ENCODE measurements at places on chromosomes 16 and 17.

- DNase-seq: no peak
Observed at GRCh38 chr16:79206889-79207288, 393.6 kb downstream of the MAF start.

GRCh38 chr17:83056583-83057396, 22.6 kb upstream of the METRNL start:
- no peak for DNase-seq

- no peak for DNase-seq
Observed at GRCh38 chr16:8376858-8377257, 213.5 kb downstream of the TMEM114 start.

DNA sequence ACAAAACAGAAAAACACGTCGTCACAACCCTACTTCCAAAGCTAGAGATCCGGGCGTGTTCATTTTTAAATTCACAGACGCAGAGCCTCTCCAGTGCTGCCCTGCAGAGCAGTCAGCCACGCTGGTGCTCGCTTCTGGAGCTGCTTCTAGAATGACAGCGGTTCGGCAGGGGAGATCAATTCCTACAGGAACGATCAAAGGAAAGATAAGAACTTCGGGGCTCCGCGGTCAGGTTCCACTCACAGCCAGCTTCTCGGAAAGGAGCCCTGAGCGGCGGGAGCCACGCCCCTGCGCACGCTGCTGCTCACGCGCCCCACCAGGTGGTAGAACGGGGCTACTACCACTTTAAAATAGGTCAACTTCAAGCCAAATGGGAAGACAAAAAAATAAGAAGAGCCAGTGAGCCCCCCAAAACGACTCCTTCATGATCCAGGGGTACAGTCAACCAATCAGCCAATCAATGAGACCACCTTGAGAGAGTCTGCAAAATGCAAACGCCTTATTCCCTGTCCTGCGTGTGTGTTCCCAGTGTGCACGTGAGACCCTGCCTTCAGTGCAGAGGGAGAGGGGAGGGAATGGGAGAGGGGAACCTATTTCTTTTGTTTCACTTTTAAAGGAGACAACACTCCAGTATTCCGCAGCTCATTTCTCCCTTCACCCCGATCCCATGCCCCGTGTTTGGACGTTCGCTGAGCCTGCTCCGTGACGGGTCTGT, 209.7 kb downstream of the RBFOX3 start:
- peak; percentile 68 for DNase-seq

DNA sequence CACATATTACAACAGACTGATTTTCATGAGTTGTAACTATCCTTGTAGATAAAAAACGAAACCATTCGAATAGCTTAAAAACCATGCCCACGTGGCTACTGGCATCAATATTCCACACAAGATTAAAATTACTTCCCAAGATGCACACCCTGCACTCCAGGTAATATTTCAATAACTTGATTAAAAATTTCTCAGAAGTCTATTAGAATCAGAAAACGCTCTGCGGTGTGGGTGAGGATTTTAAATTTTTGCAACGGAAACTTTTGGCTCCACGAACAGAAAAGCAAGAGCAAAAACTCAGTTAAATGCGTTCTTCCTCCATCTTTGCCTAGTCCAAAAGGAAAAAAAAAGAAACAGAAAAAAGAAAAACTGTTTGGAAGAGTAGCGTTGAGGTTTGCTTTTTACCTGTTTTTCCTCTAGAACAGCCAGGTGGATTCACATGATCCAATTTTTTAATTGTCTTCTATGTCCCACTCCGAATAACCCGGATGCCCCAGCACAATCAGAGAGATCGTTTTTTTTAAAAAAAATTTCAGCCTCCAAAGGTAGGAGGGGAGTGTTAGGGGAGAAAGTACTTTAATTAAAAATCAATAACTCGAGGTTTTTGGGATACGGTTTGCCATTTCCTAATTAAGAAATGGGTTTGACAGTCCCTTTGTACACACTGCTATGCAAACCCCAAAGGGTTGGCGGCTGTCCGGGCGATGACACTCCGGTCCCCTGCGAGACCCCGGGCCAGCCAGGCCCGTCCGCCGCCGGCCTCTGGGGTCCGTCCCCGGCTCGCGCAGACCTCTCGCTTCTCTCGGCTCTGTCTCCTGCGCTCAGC, 708 bp upstream of the NFAT5 start:
- no peak for DNase-seq

- no peak for DNase-seq
Observed at GRCh38 chr17:27339836-27340550, 46.1 kb downstream of the WSB1 start.

DNA sequence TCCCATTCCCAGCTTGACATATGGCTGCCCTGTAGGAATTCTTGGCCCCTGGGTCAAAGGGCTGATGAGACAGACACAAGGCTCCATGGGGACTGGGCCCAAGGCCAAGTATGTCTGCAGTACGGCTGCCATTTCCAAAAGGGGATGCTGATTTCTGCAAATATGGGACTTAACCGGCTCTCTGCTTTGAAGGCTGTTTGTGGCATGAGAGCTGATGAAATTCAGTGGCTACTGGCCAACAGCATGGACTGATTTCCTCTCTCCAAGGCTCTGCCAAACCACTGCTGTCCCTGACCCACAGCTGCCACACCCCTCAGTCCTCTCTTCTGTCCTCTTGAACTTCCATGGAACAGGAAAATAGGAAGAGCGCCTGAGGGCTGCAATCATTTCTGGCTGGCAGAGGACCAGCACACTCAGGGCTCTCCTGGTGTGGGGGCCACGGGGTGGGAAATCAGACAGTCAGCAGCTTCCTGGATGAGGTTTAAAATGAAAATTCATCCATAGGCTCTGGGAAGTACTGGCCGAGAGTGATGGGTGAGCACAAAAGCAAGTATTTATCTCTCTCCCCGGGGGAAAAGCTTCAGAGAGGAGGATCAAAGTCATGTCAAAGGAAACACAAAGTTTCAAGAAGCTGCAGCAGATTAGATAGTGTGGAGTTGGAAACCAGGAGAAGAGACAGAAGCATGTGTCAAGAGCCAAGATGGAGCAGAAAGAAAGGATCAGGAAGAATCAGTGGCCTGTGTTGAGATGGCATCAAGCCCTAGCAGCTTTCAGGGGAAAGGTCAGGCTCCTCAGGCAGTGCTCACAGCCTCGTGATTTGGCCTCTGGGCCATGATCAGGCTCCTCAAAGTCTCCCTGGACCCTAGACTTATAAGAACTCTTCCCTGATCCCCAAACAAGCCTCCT, 64.1 kb upstream of the SREBF1 start:
- DNase-seq: no peak

GRCh38 chr17:18257268-18257981, 1.1 kb downstream of the FLII start:
- no peak for DNase-seq

- DNase-seq: peak; percentile 55
Observed at GRCh38 chr16:528111-529011, 849 bp downstream of the CAPN15 start.

GRCh38 chr16:52389045-52389444, 157.9 kb downstream of the TOX3 start:
- no peak for DNase-seq

- peak; percentile 46 for DNase-seq
Observed at GRCh38 chr17:45172541-45173286, 11.0 kb downstream of the HEXIM2 start.

DNA sequence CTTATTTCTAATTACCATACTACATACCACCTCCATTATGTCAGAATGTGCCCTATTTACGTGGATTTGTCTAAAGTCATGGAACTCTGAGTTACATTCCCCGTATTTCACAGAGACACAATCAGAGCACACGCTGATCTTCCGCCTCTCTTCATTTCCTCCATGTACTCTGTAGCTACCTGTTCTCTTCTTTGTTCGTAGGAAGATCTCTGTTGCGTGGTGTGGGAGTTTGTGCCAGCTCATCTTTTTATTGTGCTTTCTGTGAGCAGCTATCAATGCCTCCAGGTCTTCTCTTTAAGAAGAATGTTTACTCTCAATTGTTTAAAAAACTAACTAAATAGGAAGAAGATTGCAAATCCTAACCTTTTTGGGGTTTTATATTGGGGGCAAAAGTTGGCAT, 26.9 kb downstream of the NLRC5 start:
- no peak for DNase-seq

DNA sequence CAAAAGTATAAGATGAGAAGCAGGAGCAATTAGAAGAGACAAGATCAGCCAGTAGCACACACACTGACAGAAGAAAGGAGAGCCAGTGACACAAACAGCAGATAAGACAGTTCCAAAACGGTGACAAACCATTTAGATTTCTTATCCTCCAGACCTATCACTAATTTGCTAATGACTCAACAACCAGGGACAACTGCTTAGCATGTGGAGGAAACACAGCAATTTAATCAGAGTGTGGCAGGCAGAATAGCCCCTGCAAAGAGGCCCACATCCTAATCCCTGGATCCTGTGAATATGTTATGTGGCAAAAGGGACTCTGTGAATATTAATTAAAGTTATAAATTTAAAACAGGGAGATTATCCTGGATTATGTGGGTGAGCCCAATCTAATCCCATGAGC, 81.1 kb downstream of the CACNG1 start:
- no peak for DNase-seq

GRCh38 chr17:53249036-53249435, 573.7 kb upstream of the KIF2B start:
- no peak for DNase-seq

DNA sequence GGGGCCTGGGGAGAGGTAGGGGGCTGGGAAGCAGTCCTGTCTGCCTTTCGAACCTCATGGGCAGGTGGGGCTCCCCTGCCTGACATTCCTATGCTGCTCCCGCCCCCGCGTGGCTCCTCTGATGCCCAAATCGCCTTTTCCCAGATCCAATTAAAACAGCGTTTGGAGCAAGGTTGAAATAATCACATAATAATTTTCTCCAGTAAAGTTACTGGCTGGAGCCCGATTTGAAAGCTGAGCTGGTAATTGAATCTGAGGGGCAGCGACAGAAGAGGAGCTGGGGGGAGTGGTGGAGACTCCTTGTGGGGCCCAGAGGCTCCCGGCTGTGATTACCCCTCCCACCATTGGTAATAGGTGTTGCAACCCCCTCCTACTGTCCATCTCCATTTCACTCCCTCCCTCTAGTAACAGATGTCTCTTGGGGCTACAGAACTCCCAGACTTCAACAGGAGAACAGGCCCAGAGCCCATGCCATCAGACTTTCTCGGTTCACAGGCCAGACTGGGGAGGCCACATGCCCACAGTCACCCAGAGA, 38.9 kb upstream of the C1QL1 start:
- no peak for DNase-seq

- DNase-seq: no peak
Observed at GRCh38 chr16:83271123-83271522, 536.7 kb upstream of the HSBP1 start.

DNA sequence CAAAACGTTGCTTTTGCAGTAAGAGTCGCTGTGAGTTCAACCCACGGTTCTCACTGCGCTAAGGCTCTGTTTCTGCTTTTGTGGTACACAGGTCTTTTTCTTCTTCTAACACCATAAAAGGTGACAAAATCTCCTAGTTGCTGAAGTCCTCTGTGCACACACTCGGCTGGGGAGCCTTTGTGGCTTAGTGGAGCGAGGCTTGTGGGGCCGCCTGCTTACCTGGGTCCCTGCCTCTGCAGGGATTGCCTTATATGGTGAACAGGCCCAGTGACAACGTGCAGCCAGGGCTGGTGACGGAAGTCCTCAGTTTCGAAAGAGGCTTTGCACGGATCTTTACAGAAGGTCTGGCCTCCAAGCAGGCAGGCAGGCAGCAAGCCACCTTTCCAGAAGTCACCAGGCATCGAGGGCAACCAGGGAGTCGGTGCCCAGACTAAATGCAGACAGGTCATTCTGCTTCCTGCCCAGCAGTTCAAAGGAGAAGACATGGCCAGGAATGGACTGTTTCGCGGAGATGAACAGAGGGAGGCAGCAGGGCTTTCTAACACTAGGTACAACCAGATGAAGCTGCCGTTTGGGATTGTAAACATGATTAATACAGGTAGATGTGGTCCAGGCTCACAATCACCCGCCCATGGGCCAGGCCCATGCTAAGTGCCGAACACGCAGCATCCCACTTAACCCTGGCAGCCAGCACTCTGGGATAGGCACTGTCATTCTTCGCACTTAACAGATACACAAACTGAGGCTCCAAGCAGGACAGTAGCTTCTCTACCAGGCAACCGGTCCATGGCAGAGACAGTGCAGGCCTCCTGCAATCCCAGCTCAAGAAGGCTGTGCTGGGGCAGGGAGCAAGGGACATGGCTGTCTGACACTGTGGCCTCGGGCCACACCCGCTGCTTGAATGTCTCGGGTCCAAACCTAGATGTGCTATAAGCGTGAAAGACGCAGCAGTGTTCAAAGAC, 10.7 kb upstream of the MEAK7 start:
- peak; percentile 82 for DNase-seq

DNA sequence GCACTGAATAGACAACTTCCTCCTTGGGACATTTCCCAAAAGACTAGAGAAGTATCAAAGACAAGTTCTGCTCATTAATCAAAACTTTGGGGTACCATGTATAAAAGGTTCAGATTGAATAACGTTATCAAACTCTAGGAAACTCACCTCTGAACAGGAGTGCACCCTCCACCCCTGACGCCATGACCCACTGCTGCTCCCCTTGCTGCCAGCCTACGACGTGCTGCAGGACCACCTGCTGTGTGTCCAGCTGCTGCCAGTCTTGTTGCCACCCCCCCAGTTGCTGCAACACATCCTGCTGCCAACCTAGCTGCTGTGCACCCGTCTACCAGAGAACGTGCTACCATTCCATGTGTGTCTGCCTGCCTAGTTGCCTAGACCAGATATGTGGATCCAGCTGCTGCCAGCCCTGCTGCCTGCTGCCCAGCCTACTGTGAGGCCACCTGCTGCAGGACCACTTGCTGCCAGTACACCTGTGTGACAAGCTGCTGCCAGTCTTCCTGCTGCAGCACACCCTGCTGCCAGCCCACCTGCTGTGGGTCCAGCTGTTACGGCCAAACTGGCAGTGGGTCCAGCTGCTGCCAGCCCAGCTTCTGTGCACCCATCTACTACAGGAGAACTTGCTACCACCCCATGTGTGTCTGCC, 13.8 kb upstream of the KRTAP9-2 start:
- no peak for DNase-seq

GRCh38 chr16:66513111-66513723, 36.7 kb downstream of the TK2 start:
- no peak for DNase-seq

DNA sequence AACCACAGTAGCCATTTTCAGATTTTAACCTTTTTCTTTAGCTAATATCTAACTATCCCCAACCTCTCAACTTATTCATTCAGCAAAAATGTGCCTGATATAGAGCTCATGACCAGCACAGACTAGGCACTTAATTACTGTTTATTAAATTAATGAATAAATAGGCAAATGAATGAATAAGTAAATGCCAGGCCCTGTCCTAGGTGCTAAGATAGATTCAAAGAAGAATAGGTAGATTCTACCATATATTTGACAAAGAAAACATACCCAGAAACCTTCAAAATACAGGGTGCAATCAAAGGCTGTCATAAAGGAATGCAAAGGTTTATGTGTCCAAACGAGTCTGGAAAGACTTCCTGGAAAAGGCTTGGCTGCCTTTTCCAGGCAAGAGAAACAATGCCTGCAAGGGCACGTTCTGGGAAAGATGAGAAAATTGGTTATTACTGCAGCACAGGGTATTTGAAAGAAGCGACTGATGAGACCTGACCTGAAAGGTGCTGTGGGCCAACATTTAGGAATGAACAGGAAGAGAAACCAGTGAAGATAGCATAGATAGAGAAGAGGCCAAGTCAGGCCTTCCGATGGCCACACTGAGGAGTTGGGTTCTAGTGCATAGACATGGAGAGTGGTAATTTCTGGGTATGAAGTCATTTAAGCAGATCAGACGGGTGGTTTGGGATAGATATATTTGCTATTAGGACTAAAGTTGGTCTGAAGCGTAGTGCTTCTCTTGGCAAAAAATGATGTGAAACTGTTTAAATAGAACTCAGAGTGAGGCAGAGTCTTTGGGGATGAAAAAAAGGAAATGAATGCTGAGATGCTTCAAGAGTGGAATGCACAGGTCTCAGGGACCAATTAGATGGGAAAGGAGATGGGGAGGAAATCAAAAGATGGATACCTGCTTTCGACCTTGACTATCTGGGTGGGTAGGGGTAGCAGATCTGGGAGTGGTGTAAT, 11.4 kb upstream of the CCL2 start:
- no peak for DNase-seq
